ENCODE measurements at places on chromosomes 3 and 15. TPM values are rescaled to one million over a fixed set of nuclear protein-coding genes. Genes with fewer than 3 reads are reported as not detected.

The ZNF717 gene
- 11.0 TPM for total RNA-seq

The GATM gene
- total RNA-seq = 7.2 TPM

The A4GNT gene
- not detected for total RNA-seq

The CASR gene
- total RNA-seq = 0.20 TPM

The OR5K2 gene
- not detected for total RNA-seq

The COX5A gene
- total RNA-seq = 138 TPM

The LRRC57 gene
- total RNA-seq = 25.9 TPM

The CYB561D2 gene
- 23.9 TPM for total RNA-seq

The VEPH1 gene
- total RNA-seq = 139 TPM

The CHST2 gene
- total RNA-seq = 8.2 TPM

The CFAP20DC gene
- not detected for total RNA-seq

The SOX2 gene
- total RNA-seq = 0.20 TPM

The DET1 gene
- 5.4 TPM for total RNA-seq

The IRAK2 gene
- total RNA-seq = 5.2 TPM

The LYZL4 gene
- total RNA-seq = not detected

The OCA2 gene
- 0.55 TPM for total RNA-seq

The GP9 gene
- 1.2 TPM for total RNA-seq

The MLF1 gene
- total RNA-seq = 7.1 TPM

The C3orf85 gene
- total RNA-seq = not detected

The OR5H15 gene
- total RNA-seq = not detected

The THSD4 gene
- total RNA-seq = 25.6 TPM

The PIGZ gene
- 3.6 TPM for total RNA-seq
